ENCODE measurements at places on chromosomes 4 and X. TPM values are rescaled to one million over a fixed set of nuclear protein-coding genes. Genes with fewer than 3 reads are reported as not detected.

Gene MAGEA10
- 0.07 TPM for total RNA-seq

Gene ASB12
- not detected for total RNA-seq

Gene EDNRA
- 0.58 TPM for total RNA-seq

Gene TASL
- total RNA-seq: not detected

Gene CENPI
- total RNA-seq: 12.8 TPM

Gene AFP
- total RNA-seq: 2.5 TPM

Gene CXCL11
- total RNA-seq: 0.19 TPM

Gene GASK1B
- total RNA-seq: 0.26 TPM
